Esophagus squamous epithelium (tissue), 5 donors: ENCODE measurements at places on chromosomes 5 and 9. TPM values are rescaled to one million over a fixed set of nuclear protein-coding genes. Genes with fewer than 3 reads are reported as not detected.

DNA sequence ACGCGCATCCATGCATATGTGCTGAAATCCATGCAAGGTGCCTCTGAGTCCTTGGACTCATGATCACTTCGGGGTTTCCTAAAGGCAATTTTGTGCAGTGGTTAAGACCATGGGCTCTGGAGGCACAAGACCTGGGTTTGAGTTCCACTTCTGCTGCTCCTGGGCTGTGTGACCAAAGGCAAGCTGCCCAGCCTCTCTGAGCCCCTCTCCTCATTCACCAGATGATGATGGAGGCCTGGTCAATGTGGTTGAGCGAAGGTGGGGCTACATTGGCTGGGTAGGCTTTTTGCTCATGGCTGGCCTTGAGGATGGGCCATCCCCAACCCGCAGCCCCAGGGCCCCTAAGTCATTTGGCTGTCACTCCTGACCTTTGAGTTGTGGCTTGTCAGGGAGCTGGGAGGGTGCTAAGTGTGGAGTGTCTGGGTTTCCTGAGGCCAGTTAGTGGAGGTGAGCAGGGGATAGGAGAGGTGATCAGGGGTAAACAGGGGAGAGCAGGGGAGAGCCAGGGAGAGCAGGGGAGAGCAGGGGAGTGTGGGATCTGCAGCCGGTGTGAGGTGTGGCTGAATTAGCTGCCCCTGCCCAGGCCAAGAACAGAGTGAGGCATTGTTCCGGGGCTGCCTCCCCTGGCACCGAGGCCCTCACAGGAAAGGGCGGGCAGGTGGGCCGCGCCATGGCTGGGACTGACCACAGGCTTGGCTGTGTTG, 64.6 kb upstream of the SYNPO start:
- H3K36me3 ChIP-seq: no peaks in the 10 kb centered on the region
- no peak overlapping the region for H3K27ac ChIP-seq
- no peaks in the 10 kb centered on the region for H3K27me3 ChIP-seq
- no peaks in the 10 kb centered on the region for H3K4me1 ChIP-seq
- no peak overlapping the region for H3K4me3 ChIP-seq

DNA sequence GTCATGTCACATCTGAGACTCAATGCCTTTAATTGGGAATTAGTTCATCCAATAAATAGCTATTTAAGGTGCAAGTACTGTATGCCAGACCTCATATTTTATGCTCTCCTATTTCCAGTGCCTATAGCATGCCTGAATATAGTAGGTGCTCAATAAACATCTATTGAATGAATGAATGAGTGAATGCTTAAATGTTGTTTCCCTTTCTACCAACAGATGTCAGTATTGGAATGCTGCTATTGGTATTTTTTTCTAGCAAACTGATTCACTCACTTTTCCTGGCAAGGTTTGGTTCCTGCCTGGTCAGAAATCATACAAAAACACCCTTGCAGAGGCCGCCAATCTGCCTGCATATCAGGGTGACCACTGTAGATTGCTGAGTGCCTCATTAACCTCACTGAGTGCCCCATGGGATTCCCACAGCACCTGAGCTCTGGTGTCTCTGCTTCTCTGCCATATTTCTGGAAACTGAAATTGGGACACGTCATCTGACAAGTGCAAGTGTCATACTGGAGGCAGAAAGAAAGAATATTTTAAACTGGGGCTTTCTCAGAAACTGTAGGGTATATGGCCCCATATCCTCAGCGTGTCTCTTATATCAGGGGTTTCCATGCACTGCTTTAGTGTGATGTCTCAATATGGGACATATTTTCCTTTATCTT, 359.7 kb downstream of the TRIM32 start:
- H3K4me3 ChIP-seq: no peak overlapping the region
- no peaks in the 10 kb centered on the region for H3K27me3 ChIP-seq
- no peaks in the 10 kb centered on the region for H3K36me3 ChIP-seq
- no peak overlapping the region for H3K27ac ChIP-seq

DNA sequence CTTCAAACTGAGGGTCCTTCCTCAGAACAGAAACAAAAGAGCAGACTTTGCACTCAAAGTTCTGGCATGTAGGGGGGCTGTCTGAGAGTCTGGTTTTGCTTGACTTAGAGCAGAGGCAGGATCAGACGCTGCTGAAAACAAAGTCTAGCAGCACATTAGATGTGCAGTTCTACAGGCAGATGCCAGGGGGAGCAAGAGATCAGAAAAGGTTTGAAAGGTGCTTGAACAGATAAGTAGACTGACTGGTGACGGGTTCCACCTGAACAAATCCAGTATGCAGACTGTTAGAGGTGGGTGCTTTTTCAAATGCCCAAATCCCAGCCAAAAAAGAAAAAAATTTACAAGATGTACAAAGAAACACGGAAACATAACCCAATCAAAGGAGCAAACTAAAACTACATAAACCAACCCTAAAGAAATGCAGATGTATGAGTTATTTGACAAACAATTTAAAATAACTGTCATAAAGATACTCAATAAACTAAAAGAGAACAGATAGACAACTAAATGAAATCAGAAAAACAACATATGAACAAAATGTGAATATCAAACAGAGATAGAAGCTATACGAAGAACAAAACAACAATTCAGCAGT, 194.7 kb upstream of the FREM1 start:
- no peaks in the 10 kb centered on the region for H3K27me3 ChIP-seq
- H3K36me3 ChIP-seq: no peaks in the 10 kb centered on the region
- no peaks in the 10 kb centered on the region for H3K4me1 ChIP-seq
- no peak overlapping the region for H3K27ac ChIP-seq
- no peak overlapping the region for H3K4me3 ChIP-seq

GRCh38 chr5:98771382-98772109, 1.9 kb upstream of the RGMB start:
- H3K27ac ChIP-seq: peak overlapping the region; percentile 68
- no peak for DNase-seq
- H3K36me3 ChIP-seq: no peaks in the 10 kb centered on the region

Gene EIF4E1B
- total RNA-seq: not detected

Gene TMEM215
- not detected for total RNA-seq

GRCh38 chr5:91098541-91098940, 284.6 kb downstream of the ARRDC3 start:
- no peaks in the 10 kb centered on the region for H3K27me3 ChIP-seq
- no peaks in the 10 kb centered on the region for H3K4me1 ChIP-seq
- no peaks in the 10 kb centered on the region for H3K36me3 ChIP-seq
- no peak overlapping the region for H3K4me3 ChIP-seq
- peak overlapping the region; percentile 4 for H3K27ac ChIP-seq

GRCh38 chr5:100676817-100677631, 141.8 kb downstream of the FAM174A start:
- H3K4me3 ChIP-seq: no peak overlapping the region
- DNase-seq: no peak
- no peak overlapping the region for H3K27ac ChIP-seq
- H3K27me3 ChIP-seq: no peaks in the 10 kb centered on the region

- no peaks in the 10 kb centered on the region for H3K27me3 ChIP-seq
- peaks cover 75% of the 10 kb centered on the region for H3K4me1 ChIP-seq
- peak overlapping the region; percentile 97 for H3K27ac ChIP-seq
- no peaks in the 10 kb centered on the region for H3K36me3 ChIP-seq
- peak overlapping the region; percentile 98 for H3K4me3 ChIP-seq
- peak; percentile 76 for DNase-seq
These were observed 849 bp upstream of the MGAT1 start for GRCh38 chr5:180803181-180804128.

DNA sequence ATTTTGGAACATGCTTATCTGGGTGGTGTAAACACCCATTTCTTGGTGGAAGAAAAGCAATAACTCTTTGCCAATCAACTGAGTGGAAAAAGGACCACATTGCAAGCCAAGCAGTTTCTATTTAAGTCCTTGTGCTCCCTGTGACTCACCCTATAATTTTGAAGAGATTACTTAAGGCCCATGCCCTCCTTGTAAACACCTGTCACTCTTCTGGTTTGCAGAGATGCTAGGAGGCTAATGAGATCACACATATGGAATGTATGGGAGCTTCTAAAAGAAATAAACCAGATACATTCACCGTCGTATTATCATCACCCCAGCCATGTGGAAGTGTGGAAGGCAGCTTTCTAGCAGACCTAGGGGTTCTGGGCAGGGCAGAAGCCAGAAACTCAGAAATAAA, 337.1 kb downstream of the GADD45G start:
- no peak overlapping the region for H3K4me3 ChIP-seq
- H3K27me3 ChIP-seq: peaks cover 12% of the 10 kb centered on the region
- H3K4me1 ChIP-seq: peaks cover 24% of the 10 kb centered on the region

GRCh38 chr5:150758203-150758530, 650 bp downstream of the DCTN4 start:
- H3K27ac ChIP-seq: peak overlapping the region; percentile 96
- no peaks in the 10 kb centered on the region for H3K27me3 ChIP-seq
- no peaks in the 10 kb centered on the region for H3K36me3 ChIP-seq
- peaks cover 18% of the 10 kb centered on the region for H3K4me1 ChIP-seq
- no peak for DNase-seq

Gene GAS1
- 49.2 TPM for total RNA-seq

DNA sequence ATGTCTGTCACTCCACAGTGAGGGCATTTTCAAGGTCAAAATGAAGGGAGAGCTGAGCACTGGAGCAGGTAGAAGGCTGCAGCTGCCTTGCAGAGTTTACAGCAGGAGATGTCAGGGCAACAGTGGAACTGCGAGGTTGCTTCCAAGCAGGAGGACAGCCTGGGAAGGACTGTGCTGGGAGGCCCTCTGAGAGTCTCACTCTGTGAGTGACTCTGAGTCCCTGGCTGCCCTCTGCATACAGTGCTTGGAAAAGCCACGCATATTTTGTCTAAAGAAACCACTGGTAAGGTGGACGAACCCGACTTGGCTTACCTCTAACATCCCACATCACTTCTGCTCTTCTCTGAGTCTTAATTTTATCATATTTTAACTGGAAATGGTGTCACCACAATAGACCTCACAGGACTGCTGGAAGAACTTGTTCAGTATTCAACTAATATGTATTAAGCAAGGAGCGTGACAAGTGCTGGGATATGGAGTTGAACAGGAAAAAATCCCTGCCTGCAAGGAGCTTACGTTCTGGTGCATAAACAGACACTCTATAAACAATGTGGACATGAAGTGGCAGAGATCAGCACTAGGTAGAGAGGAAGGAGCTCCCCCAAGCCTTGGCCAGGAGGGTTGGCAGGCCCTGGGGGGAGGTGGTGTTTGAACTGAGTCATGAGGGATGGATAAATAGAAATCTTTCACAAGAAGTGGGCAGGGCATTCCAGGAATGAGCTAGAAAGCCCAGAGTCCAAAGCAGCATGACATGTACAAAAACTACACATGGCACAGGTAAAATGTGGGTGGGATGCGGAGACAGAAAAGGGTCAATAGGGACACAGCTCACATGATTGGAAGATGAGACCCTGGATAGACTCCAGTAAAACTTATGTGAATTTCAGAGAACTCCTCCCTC, 64.0 kb upstream of the FOXE1 start:
- H3K4me3 ChIP-seq: no peak overlapping the region
- peaks cover 31% of the 10 kb centered on the region for H3K4me1 ChIP-seq
- peak overlapping the region; percentile 36 for H3K27ac ChIP-seq
- no peaks in the 10 kb centered on the region for H3K27me3 ChIP-seq
- H3K36me3 ChIP-seq: no peaks in the 10 kb centered on the region
- no peak for DNase-seq

Gene CHSY3
- total RNA-seq: not detected

DNA sequence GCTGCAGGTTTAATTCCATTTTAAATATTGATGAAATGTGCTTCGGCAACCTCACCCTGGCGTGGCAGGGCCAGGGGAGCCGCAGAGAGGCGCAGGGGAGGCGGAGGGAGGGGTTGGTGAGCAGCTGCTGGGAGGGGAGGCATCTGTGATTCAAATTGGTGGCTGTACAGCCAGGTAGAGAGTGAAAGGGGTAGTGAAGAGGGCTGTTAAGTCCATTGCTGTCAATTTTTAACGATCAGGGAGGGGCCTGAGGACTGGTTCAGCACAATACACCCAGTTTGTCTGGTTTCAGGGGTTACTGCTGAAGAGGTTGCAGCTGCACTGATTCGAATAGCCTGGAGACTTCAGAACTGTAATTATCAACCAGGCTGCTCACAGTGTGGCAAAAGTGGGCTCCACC, 31.3 kb downstream of the LHX6 start:
- no peak overlapping the region for H3K27ac ChIP-seq
- H3K27me3 ChIP-seq: no peaks in the 10 kb centered on the region
- no peaks in the 10 kb centered on the region for H3K36me3 ChIP-seq

DNA sequence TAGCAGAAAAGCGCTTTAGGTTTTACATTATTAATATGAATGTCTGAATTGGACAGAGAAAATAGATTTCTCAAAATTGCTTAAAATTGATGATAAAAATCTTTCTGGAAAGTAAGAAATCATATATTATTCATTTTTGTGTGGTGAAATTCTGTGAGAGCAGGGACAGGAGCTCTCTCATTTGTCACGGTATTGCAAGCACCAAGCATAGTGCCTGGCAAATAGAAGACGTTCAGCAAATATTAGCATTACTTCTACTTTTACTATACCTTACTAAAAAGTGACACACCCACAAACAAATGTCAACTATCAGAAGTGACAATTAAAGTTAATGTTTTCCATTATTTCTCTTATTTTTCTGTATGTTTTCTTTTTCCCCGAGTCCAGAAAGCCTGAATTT, 69.1 kb downstream of the XRCC4 start:
- no peaks in the 10 kb centered on the region for H3K4me1 ChIP-seq
- H3K36me3 ChIP-seq: no peaks in the 10 kb centered on the region
- DNase-seq: no peak
- H3K4me3 ChIP-seq: no peak overlapping the region

Gene ANKRD20A1
- total RNA-seq: 1.1 TPM

Gene SLIT3
- total RNA-seq: 0.72 TPM

- DNase-seq: no peak
- no peaks in the 10 kb centered on the region for H3K36me3 ChIP-seq
- peaks cover 5% of the 10 kb centered on the region for H3K4me1 ChIP-seq
- H3K27ac ChIP-seq: peak overlapping the region; percentile 48
- H3K4me3 ChIP-seq: no peak overlapping the region
- H3K27me3 ChIP-seq: no peaks in the 10 kb centered on the region
These were observed 77.5 kb downstream of the SLC1A3 start for GRCh38 chr5:36683821-36684434.

GRCh38 chr9:12425878-12426864, 267.0 kb upstream of the TYRP1 start:
- H3K4me3 ChIP-seq: no peak overlapping the region
- no peaks in the 10 kb centered on the region for H3K4me1 ChIP-seq
- no peaks in the 10 kb centered on the region for H3K36me3 ChIP-seq
- no peak overlapping the region for H3K27ac ChIP-seq
- H3K27me3 ChIP-seq: no peaks in the 10 kb centered on the region
- no peak for DNase-seq

Gene SLC36A2
- total RNA-seq: not detected

GRCh38 chr9:84947412-84947972, 278.0 kb downstream of the NTRK2 start:
- no peaks in the 10 kb centered on the region for H3K36me3 ChIP-seq
- H3K27me3 ChIP-seq: no peaks in the 10 kb centered on the region
- no peak overlapping the region for H3K4me3 ChIP-seq
- H3K4me1 ChIP-seq: peaks cover 6% of the 10 kb centered on the region
- DNase-seq: no peak

GRCh38 chr9:134214386-134214765, 50.0 kb upstream of the RNU6ATAC start:
- no peaks in the 10 kb centered on the region for H3K36me3 ChIP-seq
- peaks cover 56% of the 10 kb centered on the region for H3K4me1 ChIP-seq
- no peaks in the 10 kb centered on the region for H3K27me3 ChIP-seq
- no peak for DNase-seq
- H3K27ac ChIP-seq: no peak overlapping the region
